SK-N-SH (cell line): ENCODE measurements at places on chromosomes 5 and 9. TPM values are rescaled to one million over a fixed set of nuclear protein-coding genes. Genes with fewer than 3 reads are reported as not detected.

KIF4B gene
- 0.02 and 0.03 TPM in 2 replicates for polyA plus RNA-seq

PPP3R2 gene
- not detected in 2 replicates for polyA plus RNA-seq

CACNA1B gene
- 0.03 and 0.05 TPM in 2 replicates for polyA plus RNA-seq

SLC34A1 gene
- polyA plus RNA-seq, result 0.03 TPM in 1 of 2 replicates, not detected in the other

SLCO6A1 gene
- not detected in 2 replicates for polyA plus RNA-seq

DMGDH gene
- 0.56 and 0.70 TPM in 2 replicates for polyA plus RNA-seq

FRMPD1 gene
- not detected in 2 replicates for polyA plus RNA-seq

PCDHGA9 gene
- 0.13 and 0.16 TPM in 2 replicates for polyA plus RNA-seq

ELL2 gene
- polyA plus RNA-seq, result 18.4 and 27.4 TPM in 2 replicates

SH3TC2 gene
- polyA plus RNA-seq, result 1.1 and 1.7 TPM in 2 replicates

HRCT1 gene
- 2.0 and 3.0 TPM in 2 replicates for polyA plus RNA-seq

ARSI gene
- 0.03 and 0.20 TPM in 2 replicates for polyA plus RNA-seq

NEUROG1 gene
- not detected in 2 replicates for polyA plus RNA-seq

PPP6C gene
- polyA plus RNA-seq, result 14.8 and 16.3 TPM in 2 replicates

SLC25A48 gene
- 0.18 and 0.23 TPM in 2 replicates for polyA plus RNA-seq

- no peaks in the 10 kb centered on the region for H3K4me1 ChIP-seq
- H3K36me3 ChIP-seq, result no peaks in the 10 kb centered on the region
- H3K4me3 ChIP-seq, result no peak overlapping the region
These were observed 100.6 kb upstream of the NREP start for GRCh38 chr5:111857623-111858022.

DNA sequence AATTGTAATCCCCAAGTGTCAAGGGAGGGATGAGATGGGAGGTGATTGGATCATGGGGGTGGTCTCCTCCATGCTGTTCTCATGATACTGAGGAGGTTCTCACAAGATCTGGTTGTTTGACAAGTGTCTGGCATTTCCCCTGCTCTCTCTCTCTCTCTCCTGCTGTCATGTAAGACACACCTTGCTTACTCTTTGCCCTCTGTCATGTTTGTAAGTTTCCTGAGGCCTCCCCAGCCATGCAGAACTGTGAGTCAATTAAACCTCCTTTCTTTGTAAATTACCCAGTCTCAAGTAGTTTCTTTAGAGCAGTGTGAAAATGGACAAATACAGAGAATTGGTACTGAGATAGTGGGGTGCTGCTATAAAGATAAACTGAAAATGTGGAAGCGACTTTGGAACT is 207.9 kb downstream of the HINT1 start:
- no peak for DNase-seq
- no peak overlapping the region for H3K4me3 ChIP-seq
- H3K27ac ChIP-seq, result no peak overlapping the region

- DNase-seq, result no peak
- no peaks in the 10 kb centered on the region for H3K27me3 ChIP-seq
- H3K4me1 ChIP-seq, result no peaks in the 10 kb centered on the region
- no peak overlapping the region for H3K27ac ChIP-seq
These were observed 182.0 kb downstream of the CCDC192 start for GRCh38 chr5:127885176-127885575.

DNA sequence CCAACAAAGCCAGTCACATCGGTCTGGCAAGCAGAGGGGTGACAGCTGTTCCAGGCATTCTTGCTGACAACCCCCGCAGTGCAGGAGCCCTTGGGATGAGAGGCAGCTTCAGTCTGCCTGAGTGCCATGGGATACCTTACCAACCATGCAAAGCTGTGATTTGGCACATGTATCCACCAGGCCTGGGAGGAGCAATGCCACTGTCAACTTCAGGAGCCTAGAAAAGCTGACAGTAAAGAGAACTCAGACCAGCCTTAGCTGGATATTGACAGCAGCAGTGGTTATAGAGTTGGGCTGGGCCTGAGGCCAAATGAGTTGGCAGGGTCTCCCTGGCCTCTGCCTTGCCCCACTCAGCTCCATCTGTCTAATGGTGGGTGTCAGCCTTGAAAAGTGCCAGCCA is 10.1 kb upstream of the PLPPR1 start:
- no peak overlapping the region for H3K4me3 ChIP-seq
- DNase-seq, result no peak
- no peaks in the 10 kb centered on the region for H3K36me3 ChIP-seq
- H3K27ac ChIP-seq, result no peak overlapping the region
- H3K27me3 ChIP-seq, result no peaks in the 10 kb centered on the region
- H3K4me1 ChIP-seq, result no peaks in the 10 kb centered on the region

GRCh38 chr5:181114844-181115778 is 15.9 kb downstream of the OR2V1 start:
- no peaks in the 10 kb centered on the region for H3K36me3 ChIP-seq
- no peaks in the 10 kb centered on the region for H3K4me1 ChIP-seq

DNA sequence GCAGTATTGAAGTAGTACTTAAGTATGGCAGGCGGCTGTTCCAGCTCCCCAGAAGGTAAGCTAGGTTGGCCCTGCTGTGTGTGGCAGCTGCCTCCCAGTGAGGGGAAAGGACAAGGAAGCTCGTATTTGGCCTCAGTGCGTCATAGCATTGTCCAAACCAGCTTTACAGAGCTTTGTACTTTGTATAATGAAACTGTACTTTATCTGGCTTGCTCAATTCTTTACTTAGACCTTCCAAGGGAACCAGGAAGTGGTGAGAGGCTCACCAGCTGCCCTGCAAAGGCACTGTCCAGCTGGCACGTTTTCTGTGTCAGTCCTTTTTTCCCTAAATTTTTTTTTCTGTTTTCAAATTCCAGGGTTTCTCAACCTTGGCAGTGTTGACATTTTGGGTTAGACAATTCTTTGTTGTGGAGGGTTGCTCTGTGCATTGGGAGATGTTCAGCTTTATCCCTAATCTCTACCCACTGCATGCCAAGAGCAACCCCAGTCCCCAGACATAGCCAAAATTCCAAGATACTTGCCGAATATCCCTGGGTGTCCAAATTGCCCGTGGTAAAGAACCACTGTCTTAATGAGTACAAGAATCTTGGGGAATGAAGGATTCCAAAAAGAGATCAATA is 474.5 kb downstream of the LRRC70 start:
- H3K4me3 ChIP-seq, result no peak overlapping the region
- DNase-seq, result no peak
- no peaks in the 10 kb centered on the region for H3K4me1 ChIP-seq
- no peaks in the 10 kb centered on the region for H3K36me3 ChIP-seq
- no peaks in the 10 kb centered on the region for H3K27me3 ChIP-seq

GRCh38 chr5:6785161-6785860 is 72.1 kb downstream of the TENT4A start:
- H3K36me3 ChIP-seq, result no peaks in the 10 kb centered on the region
- no peak for DNase-seq
- H3K27ac ChIP-seq, result no peak overlapping the region
- H3K4me1 ChIP-seq, result no peaks in the 10 kb centered on the region
- H3K4me3 ChIP-seq, result no peak overlapping the region

GRCh38 chr5:90586469-90586868 is 27.9 kb downstream of the ADGRV1 start:
- H3K4me3 ChIP-seq, result no peak overlapping the region
- H3K4me1 ChIP-seq, result no peaks in the 10 kb centered on the region
- no peak for DNase-seq
- no peaks in the 10 kb centered on the region for H3K27me3 ChIP-seq

GRCh38 chr9:129287619-129288305 is 109.7 kb upstream of the IER5L start:
- no peak overlapping the region for H3K27ac ChIP-seq
- H3K4me3 ChIP-seq, result no peak overlapping the region
- no peak for DNase-seq
- H3K36me3 ChIP-seq, result no peaks in the 10 kb centered on the region
- no peaks in the 10 kb centered on the region for H3K27me3 ChIP-seq
- no peaks in the 10 kb centered on the region for H3K4me1 ChIP-seq

DNA sequence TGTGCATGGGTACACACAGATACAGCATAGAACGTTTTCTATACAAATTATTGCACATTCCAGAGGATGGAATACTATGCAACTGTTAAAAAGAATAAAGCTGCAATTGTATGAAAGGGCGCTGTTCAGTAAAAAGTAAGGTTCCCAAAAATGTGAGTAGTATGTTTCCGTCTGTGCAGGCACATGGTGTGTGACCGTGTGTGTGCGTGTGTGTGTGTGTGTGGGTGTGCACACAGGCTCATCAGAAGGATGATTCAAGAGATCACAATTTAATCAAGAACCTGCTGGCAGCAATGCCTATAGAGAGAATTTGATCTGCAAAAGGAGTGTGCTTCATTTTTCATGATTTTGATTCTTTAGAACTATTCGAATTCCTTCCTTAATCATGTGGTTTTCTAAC is 76.3 kb downstream of the SEMA4D start:
- no peak for DNase-seq
- no peak overlapping the region for H3K4me3 ChIP-seq
- H3K36me3 ChIP-seq, result no peaks in the 10 kb centered on the region
- H3K27me3 ChIP-seq, result no peaks in the 10 kb centered on the region
- H3K27ac ChIP-seq, result peak overlapping the region; percentile 5; the same call in 1 of the 2 replicates

DNA sequence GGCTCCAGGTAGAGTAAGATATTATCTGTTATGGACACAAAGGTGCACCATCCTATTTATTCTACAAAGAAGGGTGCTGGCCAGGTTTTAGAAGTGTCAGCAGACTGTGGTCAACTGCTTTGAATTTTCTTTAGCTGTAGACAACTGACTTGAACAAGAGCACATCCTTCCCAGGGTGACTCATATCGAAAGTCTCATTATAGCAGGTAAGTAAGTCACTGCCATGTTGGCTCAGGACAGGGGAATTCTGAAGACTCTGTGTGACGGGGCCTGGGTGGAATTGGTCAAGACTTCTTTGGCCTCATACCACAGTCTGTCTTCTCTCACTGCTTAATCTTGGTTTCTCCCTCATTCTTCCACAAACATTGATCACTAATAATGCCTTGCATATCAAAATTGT is 214.5 kb upstream of the CDH9 start:
- no peaks in the 10 kb centered on the region for H3K27me3 ChIP-seq
- DNase-seq, result no peak
- H3K27ac ChIP-seq, result no peak overlapping the region
- no peak overlapping the region for H3K4me3 ChIP-seq

DNA sequence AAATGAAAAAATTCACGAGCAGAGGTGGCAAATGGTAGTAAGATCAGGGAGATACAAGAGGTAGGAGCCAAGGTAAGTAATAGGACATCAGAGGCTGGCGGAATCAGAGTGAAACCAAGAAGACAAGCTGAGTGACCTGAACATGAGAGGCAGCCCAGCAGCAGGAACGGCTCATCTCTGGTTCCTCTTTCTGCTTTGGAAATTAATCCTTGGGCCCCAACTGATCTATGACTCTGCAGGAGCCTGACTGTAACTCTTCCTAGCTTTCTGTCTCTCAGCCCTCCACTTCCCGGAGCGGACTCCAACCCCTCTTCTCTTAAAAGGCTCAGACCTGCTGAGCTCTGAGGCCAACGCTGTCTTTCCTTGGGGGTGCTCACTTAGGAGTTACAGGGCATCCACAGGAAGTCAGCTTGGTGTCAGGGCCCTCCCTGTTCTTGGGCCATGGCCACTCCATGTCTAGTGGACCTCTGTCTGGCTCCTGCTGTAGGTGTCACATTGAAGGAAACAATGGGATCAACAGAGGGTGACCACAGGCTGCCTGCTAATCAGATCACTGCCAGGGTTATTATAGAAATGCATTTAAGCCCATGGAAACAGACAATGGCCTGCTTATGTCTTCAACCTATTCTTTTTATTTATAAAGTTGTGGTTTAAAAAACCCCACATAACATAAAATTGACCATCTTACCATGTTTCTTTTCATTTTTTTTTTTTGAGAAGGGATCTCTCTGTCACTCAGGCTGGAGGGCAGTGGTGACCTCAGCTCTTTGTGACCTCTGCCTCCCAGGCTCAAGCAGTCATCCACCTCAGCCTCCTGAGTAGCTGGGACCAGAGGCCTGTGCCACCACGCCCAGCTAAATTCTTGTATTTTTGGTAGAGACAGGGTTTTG is 22.5 kb upstream of the SHB start:
- no peaks in the 10 kb centered on the region for H3K4me1 ChIP-seq
- H3K27me3 ChIP-seq, result no peaks in the 10 kb centered on the region
- no peak overlapping the region for H3K27ac ChIP-seq
- no peak overlapping the region for H3K4me3 ChIP-seq
- DNase-seq, result peak; percentile 34

DNA sequence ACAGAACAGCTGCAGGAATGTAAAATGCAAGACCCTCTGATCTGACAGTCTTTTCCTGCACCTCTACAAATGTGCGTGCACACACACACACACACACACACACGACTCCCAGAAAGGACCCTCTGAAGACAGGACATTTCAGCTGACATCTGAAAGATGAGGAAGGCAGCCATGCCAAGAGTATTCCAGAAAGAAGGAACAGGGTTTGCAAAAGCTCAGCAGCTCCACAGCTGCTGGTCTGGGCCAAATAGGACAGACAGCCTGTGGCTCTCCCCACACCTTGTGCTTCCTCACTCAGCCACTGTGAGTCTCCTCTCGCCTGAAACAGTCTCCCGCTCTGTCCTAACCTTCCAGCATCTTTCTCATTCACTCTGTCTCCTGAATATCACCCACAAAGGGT is 189.0 kb downstream of the PALM2AKAP2 start:
- no peak for DNase-seq
- peaks cover 17% of the 10 kb centered on the region for H3K36me3 ChIP-seq
- no peaks in the 10 kb centered on the region for H3K4me1 ChIP-seq

GRCh38 chr9:90979639-90980038 is 178.0 kb downstream of the SYK start:
- H3K36me3 ChIP-seq, result no peaks in the 10 kb centered on the region
- H3K4me1 ChIP-seq, result no peaks in the 10 kb centered on the region
- no peaks in the 10 kb centered on the region for H3K27me3 ChIP-seq
- H3K27ac ChIP-seq, result no peak overlapping the region

- H3K36me3 ChIP-seq, result no peaks in the 10 kb centered on the region
- H3K4me1 ChIP-seq, result peaks cover 26% of the 10 kb centered on the region; the same call in 1 of the 2 replicates
- no peaks in the 10 kb centered on the region; the same call in 1 of the 2 replicates for H3K27me3 ChIP-seq
- no peak within 1 kb of the TSS for H3K27ac ChIP-seq
- peak; percentile 91 for DNase-seq
These were observed at the start of gene N4BP3 for GRCh38 chr5:178113141-178113787. Gene N4BP3, plus strand, starts transcription at chr5:178113532. Its CDS starts 6,052 bp downstream, at chr5:178119584.
